GM12864 (cell line): ENCODE measurements at places on chromosomes 12 and 14.

GRCh38 chr14:69904246-69904645 is 25.0 kb downstream of the SMOC1 start:
- no peak for DNase-seq

- DNase-seq: peak; percentile 78
Measured at GRCh38 chr14:67680121-67680602, 5.7 kb upstream of the VTI1B start.

DNA sequence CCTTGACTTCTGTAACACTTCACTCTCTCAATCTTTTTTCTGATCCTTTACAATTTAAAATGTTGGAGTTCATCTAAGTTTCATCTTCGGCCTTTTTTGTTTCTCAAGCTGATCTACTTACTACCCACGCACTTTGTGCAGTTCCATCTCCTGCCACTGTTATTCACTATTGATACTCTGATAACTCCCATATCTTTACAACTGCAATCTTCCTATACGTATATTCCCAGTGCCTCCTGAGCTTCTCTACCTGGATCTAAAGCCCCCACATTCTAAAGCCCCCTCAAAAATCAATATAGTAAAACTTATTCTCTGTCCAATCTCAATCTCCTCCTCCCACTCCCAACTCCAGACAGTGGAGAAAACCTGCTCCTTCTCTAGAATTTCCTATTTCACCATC is 5.9 kb downstream of the ATG2B start:
- no peak for DNase-seq

DNA sequence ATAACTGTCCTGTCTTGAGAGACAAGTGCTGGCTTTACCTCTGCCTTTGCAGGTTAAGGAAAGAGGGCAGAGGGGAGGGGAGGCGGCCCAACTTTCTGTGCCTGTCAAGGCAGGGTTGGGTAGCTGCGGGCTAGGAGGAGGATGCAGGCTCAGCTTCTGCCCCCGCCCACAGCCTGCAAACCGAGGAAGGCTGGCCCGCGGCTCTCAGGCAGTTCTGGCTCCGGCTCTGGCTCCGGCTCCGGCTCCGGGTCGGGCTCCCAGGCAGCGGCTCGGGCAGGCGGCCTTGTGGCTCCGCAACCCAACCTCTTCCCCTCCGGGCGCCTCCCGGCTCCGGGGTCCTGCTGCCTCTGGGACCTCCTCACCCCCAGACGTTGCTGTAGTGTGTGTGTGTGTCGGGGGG is 92.9 kb downstream of the TMEM30B start:
- DNase-seq: no peak

DNA sequence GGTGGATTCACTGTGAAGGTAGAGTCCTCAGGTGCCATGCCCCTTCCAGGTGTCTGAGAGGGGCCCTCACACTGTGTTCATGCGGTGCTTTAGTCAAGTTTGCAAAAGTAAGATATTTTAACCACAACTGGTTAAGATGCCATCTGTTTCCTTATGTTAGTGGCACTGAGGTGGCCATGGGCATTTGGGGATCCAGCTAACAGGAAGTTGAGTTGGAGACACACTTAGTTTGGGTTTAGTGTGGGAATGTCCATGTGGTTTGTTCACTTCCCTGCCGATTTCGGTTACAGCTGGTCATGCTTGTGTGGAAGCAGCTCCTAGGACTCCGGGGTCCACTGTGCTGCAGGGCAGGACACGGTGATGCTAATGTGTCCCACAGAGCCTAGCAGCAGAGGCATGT is 17.3 kb upstream of the ABHD12B start:
- DNase-seq: no peak

GRCh38 chr12:1534748-1535147 is 59.6 kb downstream of the FBXL14 start:
- no peak for DNase-seq

DNA sequence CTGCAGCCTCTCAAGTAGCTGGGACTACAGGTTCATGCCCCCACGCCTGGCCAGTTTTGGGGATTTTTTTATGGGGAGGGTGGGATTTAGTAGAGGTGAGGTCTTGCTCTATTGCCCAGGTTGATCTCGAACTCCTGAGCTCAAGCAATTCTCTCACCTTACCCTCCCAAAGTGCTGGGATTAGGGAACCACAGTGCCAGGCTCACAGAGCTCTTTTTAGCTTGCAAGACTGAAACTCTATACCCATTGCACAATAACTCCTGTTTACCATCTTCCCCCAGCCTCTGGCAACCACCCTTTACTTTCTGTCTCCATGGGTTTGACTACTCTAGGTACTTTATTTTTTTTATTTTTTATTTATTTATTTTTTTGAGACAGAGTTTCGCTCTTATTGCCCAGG is 25.7 kb upstream of the CDK17 start:
- DNase-seq: no peak

DNA sequence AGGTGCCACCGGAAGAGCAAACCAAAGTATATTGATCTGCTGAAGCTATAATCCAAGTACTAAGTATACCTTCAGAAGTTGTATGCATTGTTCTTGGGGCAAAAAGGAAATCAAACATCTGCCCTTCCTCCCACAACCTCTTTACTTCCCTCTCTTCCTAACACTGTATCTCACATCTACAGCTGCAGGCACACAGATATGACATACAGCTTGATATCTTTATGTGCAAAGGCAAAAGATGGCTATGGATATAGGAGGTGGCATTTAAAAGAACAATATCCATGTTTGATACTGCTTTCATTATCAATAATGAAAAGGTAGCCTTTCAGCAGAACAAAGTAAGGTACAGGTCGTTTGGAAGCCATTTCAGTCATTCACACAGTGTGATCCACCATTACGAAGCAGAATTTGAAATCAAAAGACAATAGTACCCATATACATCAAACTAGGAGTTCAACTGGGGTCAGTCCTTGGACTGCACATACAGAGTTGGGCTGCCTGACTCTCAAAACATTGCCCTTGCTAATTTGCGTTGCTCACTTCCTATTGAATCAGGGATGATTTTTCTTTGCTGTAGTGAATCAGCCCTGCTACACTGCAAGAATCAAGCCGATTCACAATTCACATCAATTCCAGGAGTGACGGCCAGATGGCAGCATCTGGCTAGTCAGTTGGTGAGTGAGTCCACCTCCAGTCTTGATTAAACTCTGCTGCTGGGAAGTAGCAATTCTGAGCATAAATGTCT is 8.9 kb downstream of the ANG start:
- no peak for DNase-seq

GRCh38 chr14:104953097-104953496 is 25.1 kb downstream of the AHNAK2 start:
- DNase-seq: no peak

DNA sequence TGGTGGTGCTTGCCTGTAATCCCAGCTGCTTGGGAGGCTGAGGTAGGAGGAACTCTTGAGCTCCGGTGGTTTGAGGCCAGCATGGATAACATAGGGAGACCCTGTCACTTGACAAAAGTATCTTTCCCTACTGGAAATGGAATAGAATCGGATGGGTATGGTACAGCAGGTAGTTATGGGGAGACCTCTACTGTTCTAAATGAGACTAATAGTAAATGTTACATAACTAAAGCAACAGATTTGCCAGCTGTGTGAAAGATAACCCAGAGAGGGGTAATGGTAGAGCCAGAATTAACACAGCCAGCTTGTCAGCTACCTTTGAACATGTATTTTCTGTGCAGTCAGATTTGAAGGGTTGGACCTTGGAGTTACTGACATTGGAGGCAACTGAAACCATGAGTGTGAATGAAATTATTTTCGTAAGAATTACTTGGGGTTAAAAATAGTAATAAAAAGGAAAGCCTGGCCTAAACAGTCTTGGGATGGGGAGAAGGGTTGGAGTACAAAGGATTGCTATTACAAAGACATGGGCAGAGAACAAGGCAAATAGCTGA is 21.7 kb upstream of the NUP107 start:
- DNase-seq: no peak

- DNase-seq: no peak
Measured at GRCh38 chr12:52622349-52622748, 4.0 kb upstream of the KRT73 start.

- DNase-seq: no peak
Measured at GRCh38 chr14:94548999-94549985, 11.9 kb upstream of the SERPINA4 start.

DNA sequence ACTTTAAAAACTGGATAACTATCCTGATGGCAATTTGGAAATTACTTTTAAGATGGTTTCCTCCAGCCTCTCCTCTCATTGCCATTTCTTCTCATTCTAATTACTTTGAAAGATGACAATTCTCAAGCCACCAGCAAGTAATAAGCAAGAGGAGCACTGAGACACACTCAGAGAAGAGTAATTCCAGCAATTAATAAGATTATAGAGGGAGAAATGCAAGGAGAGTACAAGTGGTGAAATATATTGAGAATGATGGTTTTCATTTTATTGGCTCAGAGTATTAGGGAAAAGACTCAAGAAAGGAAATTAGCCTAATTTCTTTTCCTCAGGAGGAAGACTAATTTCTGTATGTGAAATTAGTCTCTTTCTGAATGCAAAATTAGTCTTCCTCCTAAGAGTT is 20.5 kb upstream of the MSRB3 start:
- DNase-seq: no peak

- no peak for DNase-seq
Measured at GRCh38 chr14:68983191-68983590, 4.1 kb upstream of the ACTN1 start.

- DNase-seq: no peak
Measured at GRCh38 chr12:109768901-109769670, 55.5 kb downstream of the FAM222A start.

GRCh38 chr12:109440851-109441490 is 36.1 kb downstream of the KCTD10 start:
- DNase-seq: no peak

GRCh38 chr14:97538749-97539410 is 741.7 kb downstream of the VRK1 start:
- DNase-seq: no peak

DNA sequence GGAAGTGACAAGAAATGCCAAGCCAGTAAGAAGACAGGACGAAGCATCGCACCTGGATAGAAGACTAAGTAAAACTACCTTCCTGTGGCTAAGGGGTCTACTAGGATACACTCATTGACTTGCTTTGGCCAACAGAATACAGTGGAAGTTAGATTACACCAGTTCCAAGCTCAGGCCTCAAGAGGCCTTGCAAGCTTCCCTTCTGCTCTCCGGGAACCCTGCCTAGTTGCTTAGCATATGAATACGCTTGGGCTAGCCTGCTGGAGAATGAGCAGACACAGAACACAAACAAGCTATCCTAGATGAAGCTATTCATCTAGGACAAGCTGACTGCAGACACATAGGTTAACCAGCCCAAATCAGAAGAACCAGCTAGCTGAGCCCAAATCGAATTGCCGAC is 97.0 kb downstream of the DPF3 start:
- DNase-seq: no peak

GRCh38 chr14:68902357-68902756 is 76.7 kb downstream of the ACTN1 start:
- DNase-seq: no peak

DNA sequence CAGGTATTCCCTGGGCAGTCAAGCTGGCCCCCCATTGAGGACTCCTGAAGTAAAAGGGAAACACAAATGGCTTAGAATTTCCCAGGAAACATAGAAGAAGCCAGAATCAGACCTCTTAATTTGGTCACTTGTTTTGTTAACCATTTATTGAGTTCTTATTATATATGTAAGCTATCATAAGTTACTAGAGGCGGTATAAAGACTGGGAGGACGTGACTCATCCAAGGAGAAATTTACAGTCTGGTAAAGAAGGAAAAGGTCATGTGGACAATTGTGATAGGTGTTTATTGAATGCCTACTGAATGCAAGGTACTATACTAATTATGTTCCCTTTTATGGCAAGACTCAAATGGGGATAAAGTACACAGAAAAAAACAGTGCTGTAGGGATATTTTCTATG is 146.7 kb downstream of the DYRK2 start:
- no peak for DNase-seq

GRCh38 chr12:41983856-41984255 is 160.8 kb downstream of the GXYLT1 start:
- no peak for DNase-seq

DNA sequence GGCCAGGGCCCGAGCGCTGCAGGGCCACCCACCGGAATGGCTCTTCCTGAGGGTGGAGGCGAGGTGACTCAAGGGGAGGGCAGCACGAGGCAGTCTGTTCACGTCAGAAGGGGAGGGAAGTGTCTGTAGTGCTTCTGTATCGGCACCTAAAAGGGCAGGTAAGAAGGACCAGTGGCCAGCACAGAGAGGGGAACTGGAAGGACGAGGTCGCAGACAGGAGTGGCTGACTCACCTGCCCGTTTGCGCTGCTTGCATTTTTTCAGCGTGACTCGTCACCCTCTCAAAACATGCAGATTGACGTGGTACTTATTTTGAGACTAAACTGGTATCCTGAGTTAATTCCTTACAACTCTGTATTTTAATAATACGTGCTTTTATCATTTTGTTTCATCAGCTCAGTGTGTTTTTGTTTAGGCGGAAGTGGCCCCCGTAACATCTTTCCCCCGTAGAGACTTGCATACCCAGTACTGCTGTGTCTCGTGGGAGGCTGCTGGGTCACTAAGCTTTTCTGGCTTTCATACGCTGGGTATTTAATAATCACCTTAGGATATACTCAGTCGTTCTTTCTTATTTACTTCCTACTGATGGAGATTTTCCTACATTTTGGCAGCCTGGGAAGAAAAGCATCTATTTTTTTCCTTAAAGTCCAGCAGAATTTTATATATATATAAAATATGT is 26.4 kb downstream of the SFSWAP start:
- no peak for DNase-seq

DNA sequence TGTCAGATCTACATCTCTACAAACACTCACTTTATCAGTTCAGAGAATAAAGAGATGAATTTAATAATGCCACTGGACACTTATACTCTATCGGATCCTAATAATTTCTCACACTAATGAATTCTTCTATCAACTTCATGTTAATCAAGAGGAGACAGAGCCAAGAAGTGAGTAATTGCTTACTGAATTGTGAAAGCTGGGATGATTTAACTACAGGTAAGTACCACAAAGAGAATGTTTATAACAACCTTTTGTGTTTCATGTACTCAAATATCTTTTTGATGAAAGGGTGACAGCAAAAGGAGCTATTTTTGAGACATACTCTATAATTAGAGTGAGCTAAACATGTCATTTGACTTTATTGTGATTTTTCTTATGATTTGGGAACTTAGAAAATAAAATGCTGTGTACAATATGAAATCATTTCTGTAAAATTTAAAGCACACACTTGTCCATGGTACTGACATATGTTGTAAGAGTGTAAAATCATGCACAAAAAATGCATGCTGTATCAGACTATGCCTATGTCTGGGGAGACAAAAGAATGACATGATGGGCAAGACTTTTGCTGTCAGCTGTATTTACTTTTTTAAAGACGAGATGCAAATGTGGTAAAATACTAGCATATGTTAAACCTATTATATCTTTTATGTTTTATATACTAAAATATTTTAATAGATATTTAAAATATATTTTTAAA is 361.2 kb downstream of the CCER1 start:
- DNase-seq: no peak

GRCh38 chr12:109539508-109539907 is 33.8 kb downstream of the MMAB start:
- no peak for DNase-seq

DNA sequence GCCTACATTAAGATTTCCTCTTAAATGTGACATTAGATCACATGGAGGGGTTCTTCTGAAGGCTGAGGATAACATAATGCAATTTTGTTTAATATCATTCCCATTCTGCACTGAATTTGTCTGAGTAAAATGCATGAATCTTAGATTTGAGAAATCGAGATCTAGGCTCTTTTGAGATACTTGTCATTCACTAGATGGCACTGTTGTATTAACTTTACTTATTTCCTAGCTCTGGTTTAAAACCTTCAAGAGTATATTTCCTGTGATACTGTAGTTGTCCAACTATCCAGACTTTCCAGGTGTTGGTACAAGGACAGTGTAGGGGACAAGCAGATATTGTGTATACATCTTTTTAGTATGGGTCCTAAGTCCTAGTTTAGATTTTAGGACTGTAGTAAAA is 91.7 kb upstream of the SEL1L start:
- no peak for DNase-seq
